ENCODE measurements at places on chromosomes 2 and 18.

GRCh38 chr2:19949071-19949470, 40.8 kb downstream of the WDR35 start:
- no peak for DNase-seq

GRCh38 chr2:236507393-236508085, 62.1 kb upstream of the ACKR3 start:
- DNase-seq = no peak

- no peak for DNase-seq
Measured at GRCh38 chr2:113910967-113911678, 21.2 kb downstream of the ACTR3 start.

GRCh38 chr2:8612734-8613179, 69.1 kb upstream of the ID2 start:
- DNase-seq = no peak

- no peak for DNase-seq
Measured at GRCh38 chr2:124609667-124610066, 584.6 kb downstream of the CNTNAP5 start.

GRCh38 chr2:157415591-157416101, 28.2 kb downstream of the CYTIP start:
- no peak for DNase-seq

DNA sequence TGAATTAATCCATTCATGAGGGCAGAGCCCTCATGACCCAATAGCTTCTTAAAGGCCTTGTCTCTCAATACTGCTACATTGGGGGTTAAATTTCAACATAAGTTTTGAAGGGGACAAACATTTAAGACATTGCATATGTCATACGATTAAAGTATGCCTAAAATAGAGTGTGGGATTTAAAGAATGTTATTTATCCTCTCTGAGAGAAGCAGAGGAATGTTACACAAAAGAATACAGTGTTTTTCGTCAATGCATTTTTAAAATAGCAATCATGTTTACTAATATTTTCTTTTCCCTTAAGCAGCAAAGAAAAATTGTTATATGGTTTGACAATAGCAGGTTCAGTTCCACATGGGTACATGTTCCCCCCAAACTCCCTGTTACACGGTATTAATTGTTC, 363.1 kb downstream of the NUP35 start:
- DNase-seq = no peak

- no peak for DNase-seq
Measured at GRCh38 chr18:24659827-24660720, 199.6 kb downstream of the HRH4 start.

GRCh38 chr2:216030216-216030615, 16.9 kb upstream of the MREG start:
- DNase-seq = no peak

- no peak for DNase-seq
Measured at GRCh38 chr2:177816766-177817165, 255.8 kb downstream of the PDE11A start.

DNA sequence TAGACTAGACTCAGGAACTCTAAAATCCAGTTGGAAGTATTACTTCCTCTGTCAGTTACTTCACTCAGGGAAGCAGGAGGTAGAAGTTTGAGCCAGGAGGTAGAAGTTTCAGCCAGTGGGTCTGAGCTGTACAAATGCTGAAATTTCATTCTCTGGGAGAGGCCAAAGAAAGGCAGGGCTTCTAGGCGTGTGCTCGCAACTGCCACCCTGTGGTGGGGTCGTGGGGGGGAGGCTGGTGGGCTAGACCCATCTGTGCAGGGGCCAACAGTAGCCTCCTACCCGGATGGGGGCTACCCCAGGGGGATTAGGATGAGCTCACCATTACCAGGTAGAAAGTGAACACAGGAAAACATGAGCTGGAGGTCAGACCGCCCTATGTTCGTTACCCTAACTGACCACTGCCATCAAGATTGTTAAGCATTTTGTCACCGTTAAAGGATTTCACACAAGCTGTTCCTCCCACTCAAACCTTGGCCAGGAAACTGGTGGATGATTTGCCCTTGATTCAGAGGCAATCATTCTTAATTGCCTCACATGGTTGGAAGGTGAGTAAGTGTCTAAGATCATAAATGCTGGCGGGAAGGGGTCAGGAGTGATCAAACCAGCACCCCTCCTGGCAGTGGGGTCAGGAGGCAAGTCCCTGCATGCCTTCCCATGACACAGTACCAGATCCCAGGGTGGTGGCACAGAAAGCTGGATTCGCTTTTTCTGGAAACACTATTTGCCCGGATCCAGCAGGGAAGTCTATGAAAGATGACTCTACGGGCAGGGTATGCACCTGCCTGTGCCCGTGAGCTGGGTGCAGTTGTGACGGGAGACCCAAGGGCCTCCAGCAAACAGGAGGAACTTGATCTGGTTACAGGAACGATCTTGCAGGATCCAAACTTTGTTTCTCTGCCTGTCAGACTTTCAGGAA, 5.2 kb upstream of the FHL2 start:
- DNase-seq = no peak

DNA sequence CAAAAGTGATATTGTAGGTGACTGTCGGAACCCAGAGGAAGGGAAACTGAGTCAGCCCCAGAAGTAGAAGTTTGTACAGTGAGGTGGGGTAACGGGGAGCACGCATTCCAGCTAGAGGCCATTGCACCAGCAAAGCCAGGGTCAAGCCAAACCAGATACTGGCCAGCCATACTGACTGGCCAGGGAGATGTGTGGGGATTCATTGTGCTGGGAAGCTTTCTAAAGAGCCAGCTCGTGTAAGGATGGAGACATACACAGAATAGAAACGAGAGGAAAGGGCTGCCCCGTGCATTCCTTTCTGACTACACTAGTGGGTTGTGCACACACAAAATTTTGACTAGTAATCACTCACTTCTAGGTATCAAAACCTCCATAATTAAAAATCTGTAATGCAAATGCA, 175.3 kb upstream of the PID1 start:
- no peak for DNase-seq

DNA sequence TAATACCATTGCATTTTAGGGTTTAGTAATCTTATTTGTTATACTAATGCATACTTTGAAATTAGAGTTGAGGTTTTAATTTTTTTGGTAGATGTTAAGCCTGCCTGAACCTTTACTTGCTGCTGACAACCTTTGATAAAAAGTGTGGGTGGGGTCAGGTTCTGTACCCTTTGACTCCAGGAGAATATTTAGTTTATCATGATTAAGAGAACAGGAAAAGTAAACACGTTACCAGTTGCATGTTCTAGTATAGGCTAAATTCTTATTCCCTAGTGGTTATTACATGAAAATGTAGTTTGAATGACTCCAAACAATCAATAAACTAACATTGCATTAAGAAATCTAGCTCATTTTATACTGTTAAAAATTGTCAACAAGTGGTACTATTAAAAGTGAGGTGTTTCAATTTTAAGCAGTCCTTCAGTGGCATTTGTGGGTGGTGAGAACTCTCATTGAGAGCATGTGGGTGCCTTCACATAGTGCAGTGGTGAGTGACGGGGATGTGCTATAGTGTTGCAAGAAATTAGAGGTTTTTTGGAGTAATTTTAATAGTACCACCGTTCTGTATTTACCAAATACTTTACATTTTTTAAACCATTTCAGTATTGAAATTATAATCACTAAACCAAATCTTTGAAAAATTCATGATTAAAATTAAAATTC, 29.9 kb downstream of the PHLPP1 start:
- DNase-seq = no peak

DNA sequence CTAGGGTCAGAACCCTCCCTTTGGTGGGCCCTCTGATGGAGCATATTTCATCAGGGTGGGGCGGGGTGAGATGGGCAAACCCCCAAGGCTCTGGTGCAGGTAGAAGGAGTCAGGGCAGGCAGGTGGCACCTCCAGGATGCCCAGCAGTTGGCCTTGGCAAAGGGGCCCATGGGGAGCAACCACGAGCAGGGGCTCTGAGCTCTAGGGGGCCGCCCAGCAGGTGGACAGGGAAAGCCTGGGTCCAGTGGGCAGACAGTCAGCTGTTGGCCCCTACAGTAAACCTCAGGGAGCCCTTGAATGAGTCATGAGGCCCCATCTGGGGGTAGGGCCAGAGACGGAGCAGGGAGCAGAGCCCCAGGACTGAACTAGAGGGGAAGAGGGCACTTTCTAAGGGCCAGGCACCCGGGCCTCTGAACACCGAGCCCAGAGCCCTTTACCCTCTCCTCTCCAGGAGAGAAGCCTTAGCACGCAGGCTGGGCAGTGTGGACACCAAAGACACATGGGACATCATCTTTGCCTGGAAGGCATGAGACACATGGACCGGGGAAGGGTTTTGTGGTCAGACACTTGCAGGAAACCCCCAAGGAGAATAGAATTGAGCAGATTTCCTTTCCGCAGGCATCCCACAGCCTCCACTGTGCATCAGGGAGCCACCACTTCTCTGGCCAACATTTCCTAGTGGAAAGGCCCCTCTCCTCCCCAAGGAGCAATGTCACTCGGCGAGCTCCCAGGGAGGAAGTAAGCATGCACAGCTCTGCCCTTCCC, 257.3 kb downstream of the GLI2 start:
- DNase-seq = no peak

DNA sequence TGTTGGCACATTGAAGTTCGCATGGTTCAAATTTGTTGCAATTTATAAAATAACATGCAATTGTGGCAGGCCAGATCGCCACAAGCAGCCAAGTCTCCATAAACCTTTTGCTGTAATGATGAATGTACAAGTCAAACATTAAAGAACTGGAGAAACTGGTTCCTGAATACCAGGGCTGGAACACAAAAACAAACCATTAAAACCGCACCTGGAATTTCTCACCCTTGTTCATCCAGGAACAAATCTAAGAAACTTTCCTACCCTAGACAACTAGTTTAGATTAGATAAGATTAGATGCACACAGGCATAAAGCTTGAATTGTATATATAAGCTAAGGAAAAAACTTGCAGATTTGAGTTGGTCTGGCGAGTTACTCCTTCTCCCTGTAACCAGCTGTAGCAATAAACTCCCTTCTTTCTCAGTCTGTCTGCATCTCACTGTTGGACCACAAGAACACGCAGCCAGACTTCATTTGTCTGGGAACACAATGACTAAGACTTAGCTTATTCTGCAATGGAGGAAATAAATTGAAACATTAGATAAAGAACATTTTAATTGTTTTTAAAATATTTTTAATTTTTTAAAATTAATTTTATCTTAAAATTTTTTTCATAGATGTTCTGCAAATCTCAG, 1835.5 kb upstream of the LRRTM1 start:
- DNase-seq = no peak

GRCh38 chr18:66724664-66725356, 120.9 kb upstream of the CDH19 start:
- DNase-seq = no peak

- no peak for DNase-seq
Measured at GRCh38 chr18:61085761-61086160, 247.5 kb upstream of the CDH20 start.

GRCh38 chr2:34096562-34097171, 497.6 kb upstream of the FAM98A start:
- peak; percentile 10 for DNase-seq

DNA sequence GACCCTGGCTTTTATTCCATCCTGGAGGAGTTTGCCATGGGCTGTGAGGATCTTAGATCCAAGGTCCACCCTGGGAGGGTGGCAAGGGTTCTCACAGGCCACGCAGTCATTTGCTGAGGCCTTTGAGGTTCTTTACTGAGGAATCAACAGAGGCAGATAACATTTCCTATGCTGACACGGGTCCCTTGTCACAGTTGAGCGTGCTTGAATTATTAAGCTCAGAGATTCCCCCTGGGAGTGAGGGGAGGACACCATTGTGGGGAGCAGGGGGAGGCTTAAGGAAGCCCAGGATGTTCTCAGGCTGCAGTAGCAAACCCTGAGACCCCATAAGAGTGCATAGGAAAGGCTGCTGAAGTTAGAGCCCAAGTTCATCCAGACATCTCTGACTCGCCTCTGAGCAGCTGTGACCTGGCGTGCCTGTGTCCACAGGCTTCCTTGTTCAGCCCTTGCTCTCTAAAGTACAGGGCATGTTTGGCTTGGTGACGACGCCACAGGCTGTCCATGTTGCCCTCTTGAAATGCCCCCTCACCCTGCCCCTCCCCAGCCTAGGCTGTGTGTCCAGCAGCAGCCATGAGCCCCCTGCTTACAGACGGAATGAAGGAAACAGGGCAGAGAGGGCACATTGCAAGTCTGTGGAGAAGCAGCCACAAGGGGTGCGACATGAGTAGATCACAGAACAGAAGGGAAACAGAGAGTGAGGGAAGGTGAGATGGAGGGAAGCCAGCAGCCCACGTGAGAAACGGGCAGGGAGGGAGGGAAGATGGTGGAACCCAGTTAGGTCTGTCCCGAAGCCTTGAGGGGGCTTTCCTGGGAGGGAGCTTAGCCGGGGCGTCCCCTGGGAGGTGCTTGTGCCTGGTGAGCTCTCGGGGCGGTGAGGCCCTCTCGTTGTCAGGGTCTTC, 34.0 kb downstream of the NAPG start:
- DNase-seq = peak; percentile 15

DNA sequence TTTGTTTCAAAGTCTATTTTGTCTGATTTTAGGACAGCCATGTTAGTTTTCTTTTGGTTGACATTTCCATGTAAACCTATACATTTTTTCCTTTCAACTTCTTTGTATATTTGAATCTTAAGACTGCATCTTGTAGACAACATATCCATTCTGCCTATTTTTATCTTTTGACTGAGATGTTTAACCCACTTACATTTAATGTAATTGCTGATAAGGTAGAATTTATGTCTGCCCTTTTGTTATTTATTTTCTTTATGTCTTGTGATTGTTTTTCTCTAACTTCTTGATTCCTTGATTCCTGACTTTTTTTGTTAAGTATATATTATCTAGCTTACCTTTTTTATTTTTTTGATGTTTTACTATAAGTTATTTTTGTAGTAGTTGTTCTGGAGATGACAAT, 542.5 kb downstream of the SUCLG1 start:
- no peak for DNase-seq

- DNase-seq = no peak
Measured at GRCh38 chr18:78303519-78304191, 676.0 kb upstream of the SALL3 start.

DNA sequence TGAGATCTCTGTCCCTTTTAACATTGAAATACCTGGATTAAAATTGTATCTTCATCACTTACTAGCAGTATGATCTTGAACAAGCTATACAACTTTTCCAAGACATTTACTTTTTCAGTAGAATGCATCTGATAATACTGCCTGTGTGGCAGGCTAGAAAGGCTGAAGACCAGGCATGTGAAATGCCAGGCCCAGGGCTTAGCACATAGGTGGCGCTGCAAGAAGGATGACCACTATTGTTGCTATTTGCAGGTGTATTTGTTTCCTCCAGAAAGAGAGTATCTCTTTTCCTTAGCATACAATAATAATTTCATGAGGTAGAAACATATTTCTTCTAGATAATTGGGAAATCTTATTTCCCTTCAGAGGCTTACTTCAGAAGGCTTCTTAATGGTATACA, 331.3 kb downstream of the THSD7B start:
- no peak for DNase-seq

DNA sequence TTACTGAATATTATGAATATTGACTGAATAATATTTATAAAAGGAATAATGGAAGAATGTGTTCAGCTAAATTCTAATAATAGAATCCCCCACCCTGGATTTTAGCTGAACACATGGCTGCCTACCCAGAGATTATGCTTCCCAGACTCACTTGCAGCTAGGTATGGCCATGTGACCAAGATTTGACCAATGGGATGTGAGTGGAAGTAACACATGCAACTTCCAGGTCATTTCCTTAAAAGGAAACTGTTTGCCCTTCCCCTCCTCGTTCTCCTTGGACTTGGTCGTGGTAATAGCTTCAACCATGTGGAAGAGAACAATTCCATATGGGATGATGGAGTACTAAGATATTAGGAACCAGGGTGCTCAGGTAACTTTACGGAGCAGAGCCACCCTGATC, 47.8 kb downstream of the KIAA2012 start:
- no peak for DNase-seq

Data from NCI-H1694 treated with DMSO at 0.1 percent for 48 hours (cell line).